NCI-H1930 (cell line): ENCODE measurements at places on chromosomes 12 and 14.

- DNase-seq = no peak
Measured at GRCh38 chr12:84741692-84742091, 170.9 kb downstream of the SLC6A15 start.

DNA sequence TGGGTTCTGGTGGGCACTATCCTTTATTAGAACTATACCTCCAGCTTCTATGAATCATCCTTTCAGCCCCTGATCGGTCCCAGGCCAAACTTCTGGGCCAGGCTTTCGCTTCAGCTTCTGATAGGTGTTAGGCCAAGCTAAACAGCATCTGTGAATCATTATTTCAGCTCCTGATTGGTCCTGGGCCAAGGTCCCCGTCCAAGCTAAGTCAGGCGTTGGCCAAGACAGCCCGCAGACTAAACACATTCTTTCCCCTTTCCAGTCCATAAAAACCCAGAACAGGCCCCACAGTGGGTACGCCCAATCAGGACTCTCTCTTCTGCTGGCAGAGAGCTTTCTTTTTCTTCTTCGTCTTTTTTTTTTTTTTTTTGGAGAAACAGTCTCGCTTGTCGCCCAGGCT lies 1808.9 kb upstream of the SEL1L start:
- DNase-seq = no peak

GRCh38 chr14:105324080-105324778 lies 9.7 kb downstream of the PACS2 start:
- no peak for DNase-seq

DNA sequence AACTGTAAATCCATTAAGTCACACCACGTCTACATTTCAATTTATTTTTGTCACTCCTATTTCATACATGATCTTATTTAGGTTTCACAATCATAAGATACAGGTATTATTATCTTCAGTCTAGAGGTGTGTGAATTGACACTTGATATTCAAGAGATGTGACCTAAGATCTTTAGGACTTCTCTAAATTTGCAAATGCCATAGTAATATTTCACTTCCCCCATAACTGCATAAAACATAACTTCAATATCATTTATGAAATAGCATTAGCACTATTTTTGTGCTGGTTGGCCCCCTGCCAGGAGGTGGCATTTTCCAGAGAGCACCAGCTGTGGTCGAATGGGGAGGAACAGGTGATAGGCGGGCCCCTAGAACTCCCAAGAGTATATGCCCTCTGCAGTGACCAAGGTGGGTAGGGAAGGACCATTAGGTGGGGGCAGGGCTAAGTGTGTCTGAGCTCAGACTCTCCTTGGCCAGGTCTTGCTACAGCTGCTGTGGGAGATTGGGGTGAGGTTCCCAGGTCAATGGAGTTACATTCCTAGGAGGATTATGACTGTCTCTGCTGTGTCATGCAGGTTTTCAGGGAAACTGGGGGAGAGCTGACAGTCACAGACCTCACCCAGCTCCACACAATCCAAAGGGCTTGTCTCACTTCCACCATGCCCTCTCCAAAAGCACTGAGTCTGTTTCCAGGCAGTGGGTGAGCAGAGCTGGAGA lies 49.2 kb upstream of the ERGIC2 start:
- DNase-seq = no peak

DNA sequence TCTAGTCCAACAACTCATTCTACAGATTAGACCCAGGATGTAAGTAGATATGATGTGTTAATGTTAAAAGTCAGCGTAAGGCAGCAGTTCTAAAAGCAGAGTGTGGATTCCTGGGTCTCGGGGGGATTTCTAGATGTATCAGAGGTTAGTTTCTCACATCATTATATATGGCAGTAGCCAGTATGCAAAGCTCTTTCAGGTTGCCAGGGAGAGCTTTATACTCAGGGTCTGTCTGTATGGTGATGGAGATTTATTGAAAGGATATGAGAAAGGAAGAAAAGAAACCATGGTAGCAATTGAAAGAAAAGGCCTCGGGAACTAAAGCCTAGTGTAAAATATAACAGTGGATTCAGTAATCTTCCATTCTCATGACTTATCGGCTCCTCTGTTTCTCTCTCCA lies 26.2 kb upstream of the PAWR start:
- no peak for DNase-seq

DNA sequence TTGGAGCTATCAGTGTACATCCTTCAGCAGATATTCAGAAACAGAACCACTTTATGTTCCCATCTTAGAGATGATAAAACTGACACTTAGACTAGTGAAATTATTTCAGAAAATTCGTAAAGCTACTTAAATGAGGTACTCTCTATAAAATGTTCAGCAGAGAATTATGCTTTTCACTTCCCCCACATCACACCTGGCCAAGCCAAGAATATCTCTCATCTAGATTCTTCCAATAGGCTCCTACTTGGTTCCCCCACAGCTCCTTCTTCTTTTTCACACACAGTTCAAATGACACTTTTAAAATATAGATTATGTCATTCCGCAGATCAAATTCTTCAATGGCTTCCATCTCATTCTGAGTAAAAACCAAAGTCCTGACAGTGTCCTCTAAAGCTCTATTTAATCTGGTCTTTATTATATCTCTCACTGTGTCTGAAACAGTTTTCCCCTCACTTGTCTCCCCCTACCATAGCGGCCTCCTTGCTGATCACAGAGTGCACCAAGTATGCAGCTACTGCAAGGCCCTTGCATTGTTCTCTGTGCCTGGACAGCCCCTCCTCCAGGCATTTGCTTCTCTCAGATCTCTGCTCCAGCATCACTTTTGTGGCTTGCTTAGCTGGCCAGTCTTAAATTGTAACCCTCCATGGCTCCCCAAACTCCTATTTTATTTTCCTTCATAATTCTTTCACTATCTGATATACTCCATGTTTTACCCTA lies 736.8 kb upstream of the USP15 start:
- DNase-seq = no peak

DNA sequence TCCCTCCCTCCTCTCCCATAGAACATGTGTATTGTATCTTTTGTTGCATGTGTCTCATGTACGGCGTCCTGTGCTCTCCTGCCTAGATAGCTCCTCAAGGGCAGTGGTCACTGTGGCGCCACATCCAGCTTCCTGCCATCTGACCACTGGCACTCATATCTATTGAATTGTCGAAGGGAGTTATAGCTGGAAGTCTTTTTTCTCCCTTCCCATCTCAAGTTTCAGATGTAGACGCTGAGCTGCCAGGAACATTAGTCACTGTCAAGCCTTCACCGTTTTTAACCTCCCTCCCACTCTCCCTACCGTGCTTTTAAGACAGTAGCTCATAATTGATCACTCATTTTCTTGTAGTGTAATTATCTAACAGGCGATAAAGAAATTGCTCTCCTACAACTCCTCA lies 33.0 kb downstream of the MTHFD1 start:
- no peak for DNase-seq

DNA sequence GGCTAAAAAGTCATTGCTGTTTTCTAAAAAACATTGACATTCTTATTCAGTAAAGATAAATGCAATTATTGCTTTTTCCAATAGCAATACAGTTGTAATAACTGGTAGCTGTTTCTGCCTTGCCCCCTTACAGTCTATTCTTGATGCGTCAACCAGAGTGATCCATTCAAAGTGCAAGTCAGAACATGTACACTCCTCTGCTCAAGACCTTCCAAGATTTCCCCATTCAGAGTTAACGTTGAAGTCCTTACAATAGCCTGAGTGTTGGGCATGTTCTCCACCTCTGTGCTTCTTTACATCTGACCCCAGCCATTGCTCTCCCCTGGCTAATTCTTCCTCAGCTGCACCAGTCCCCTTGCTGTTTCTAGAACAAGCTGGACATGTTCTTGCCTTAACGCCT lies 24.3 kb downstream of the VRK1 start:
- DNase-seq = no peak

- no peak for DNase-seq
Measured at GRCh38 chr12:104952816-104953215, 5.3 kb downstream of the SLC41A2 start.

DNA sequence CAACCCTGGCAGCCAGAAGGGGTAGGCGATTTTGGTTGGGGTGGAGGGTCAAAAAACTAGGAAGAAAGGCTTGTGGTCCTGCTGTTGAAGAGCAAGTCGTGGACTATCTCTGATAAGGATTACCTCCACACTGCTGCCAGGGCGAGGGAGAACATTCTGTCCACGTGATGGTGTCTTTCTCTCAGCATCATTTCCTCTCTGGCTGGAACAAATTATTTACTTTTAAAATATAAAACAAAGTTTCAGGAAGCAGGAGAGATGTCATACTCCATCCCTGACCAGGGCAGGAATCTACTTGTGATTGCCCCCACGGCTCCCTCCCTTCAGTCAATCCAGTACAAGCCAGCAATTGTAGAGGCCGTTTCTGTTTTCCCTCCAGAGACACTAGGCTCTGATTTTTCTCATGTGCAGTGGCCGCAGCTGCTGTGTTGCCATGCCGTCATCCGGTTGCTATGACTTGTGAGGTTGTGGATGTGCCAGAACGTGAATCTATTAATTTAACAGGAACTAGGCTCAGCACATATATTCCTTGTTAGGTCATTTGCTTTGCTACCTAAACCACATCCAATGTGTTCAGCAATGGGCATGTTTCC lies 61.5 kb upstream of the PTGR2 start:
- no peak for DNase-seq

- no peak for DNase-seq
Measured at GRCh38 chr12:71536939-71537622, 97.5 kb downstream of the LGR5 start.
